Activated CD4-positive, alpha-beta T cell treated with anti-CD3 and anti-CD28 coated beads, Interleukin-2, amount 50 U/mL, for 4 hours (primary cell): ENCODE measurements at places on chromosomes 4 and X.

- DNase-seq, result no peak
These were observed 105.1 kb downstream of the ADGRA3 start for GRCh38 chr4:22410645-22411247.

GRCh38 chrX:25976683-25977310 is 161.3 kb upstream of the MAGEB18 start:
- DNase-seq, result no peak

DNA sequence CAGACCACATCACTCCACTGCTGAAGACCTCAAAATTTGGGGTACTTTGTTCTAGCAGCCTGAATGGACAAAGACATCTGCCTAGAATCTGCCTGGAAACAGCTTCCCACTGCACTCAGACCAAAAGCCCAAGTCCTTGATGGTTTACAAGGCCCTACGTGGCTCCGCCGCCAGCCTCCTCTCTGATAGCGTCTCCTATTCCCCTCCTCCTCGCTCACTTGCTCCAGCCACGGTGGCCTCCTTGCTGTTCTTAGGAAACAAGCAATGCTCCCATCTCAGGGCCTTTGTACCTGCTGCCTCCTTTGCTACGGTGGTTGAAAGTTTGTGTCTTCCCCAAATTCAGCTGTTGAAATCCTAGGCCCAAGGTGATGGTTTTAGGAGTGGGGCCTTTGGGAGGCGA is 34.7 kb upstream of the SORCS2 start:
- no peak for DNase-seq

GRCh38 chr4:154064244-154064643 is 275.4 kb upstream of the SFRP2 start:
- no peak for DNase-seq

DNA sequence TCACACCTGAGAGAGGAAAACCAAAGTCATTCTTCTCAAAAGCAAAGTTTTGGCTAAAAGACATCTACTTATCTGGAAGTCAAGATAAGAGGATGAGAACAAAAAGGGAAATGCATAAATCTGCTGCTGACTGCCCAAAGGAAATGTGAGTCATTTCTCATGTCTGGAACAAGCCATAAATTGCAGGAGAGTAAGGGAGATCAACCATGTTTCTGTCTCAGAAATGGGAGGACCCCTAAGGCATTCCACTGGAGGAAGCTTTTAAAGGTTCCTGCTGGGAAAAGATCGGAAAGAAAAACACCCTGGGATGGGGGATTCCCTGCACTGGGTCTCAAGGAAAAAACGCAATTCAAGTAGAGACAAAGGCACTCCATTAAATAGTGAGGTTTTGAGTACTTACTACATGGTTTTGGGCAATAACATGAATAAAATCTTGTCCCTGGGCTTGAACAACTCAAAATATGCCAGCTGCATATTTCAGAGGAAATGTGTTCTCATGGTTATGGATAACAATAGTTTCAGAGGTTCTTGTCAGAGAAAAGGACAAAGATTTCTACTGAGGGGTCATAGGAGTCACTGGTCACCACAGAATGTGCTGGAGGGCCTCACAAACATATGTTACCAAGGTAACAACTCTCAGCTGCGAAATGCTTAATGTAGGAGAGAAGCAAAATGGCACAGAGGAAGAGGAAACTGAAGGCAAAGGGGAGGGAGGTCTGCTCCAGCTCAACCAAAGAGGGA is 19.3 kb downstream of the GPR143 start:
- DNase-seq, result no peak

- DNase-seq, result no peak
These were observed 33.0 kb upstream of the TTC29 start for GRCh38 chr4:146978641-146979040.

- no peak for DNase-seq
These were observed 33.5 kb downstream of the MED28 start for GRCh38 chr4:17647927-17648326.

DNA sequence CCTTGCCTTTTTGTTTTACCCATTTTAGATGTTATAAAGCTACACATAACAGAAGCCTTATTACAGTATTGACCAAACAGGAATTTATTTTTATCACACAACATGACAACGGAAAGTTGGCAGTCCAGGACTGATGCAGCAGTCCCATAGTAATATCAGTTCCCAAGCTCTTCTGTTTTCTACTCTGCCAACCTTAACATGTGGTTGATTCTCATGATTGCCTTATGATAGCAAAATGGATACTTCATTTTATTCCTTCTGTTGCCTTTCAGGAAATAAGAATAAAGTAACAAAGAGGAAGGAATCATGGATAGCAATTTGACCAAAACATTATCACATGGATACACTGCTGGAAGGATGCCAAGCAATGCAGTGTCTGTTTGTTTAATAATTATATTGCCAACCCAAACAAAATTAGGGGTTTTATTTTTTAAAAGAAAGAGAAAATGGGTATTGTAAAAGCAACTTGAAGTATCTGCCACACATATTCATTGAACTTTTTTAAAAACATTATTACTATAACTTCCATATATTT is 275.7 kb downstream of the STPG2 start:
- DNase-seq, result no peak

DNA sequence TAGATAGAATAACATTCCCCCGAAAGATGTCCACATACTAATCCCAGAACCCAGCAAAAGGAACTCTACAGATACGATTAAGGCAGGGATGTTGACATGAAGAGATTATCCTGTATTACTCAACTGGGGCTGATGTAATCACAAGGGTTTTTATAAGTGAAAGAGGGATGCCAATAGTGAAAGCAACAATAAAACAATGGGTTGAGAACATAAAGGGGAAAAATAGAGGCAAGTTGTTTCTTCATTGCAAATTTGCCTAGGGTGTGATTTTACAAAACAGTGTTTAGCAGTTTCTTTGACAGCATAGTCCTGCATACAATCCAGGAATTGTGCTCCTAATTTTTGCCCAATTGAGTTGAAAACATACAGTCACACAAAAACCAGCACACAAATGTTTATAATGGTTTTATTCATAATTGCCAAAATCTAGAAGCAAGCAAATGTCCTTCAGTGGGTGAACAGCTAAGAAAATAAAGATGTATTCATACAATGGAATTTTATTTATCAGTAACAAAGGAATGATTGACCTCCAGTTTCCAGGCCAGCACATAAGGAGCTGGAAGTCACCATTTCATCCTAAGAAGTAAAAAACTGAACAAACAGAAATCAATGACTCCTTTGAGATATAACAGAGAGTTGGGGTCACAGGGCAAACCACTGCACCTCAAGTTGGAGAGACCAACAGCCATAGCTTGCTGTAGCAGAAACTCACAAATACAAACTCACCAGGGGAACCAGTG is 107.2 kb downstream of the CENPC start:
- no peak for DNase-seq

- DNase-seq, result no peak
These were observed 97.3 kb upstream of the NOCT start for GRCh38 chr4:138918169-138918869.

DNA sequence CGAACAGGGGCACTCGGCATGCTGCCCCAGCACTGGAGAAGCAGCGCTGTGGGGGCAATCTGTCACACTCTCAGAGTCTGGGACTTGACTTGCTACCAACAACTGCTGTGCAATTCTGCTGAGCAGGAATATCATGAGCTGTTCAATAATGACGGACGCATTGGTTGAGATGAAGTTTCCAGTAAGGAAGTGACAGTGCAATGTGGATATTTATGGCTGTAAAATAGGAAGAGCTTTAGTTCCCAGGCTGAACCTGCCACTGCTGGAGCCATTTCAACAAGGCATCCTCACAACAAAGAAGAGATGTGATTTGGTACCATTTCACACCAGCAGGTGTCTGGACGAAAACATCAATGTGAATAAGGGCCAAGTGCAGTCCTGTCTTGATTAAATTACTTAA is 24.2 kb downstream of the CHST7 start:
- DNase-seq, result no peak

DNA sequence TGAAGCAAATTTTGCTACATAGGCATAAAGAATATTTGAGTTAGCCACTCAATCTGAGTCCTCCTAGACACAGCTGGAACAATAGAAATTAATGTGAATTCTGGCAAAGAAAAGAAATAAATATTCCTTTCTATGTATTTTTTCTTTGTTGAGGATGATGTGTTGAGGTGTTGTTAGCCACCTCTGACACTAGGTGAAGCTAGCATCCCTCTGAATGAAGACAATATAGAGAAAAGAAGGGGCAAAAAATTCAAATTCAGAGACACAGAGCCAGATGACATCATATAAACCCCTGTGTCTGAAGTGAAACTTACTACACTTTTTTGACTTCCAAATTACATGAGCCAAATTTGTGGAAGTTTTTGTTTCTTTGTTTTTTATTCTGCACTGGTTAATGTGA is 34.6 kb upstream of the TMPRSS11D start:
- DNase-seq, result no peak

- no peak for DNase-seq
These were observed 2498.1 kb downstream of the PCDH7 start for GRCh38 chr4:33218238-33218637.
